ENCODE measurements at places on chromosomes 12 and 14. TPM values are rescaled to one million over a fixed set of nuclear protein-coding genes. Genes with fewer than 3 reads are reported as not detected.

DNA sequence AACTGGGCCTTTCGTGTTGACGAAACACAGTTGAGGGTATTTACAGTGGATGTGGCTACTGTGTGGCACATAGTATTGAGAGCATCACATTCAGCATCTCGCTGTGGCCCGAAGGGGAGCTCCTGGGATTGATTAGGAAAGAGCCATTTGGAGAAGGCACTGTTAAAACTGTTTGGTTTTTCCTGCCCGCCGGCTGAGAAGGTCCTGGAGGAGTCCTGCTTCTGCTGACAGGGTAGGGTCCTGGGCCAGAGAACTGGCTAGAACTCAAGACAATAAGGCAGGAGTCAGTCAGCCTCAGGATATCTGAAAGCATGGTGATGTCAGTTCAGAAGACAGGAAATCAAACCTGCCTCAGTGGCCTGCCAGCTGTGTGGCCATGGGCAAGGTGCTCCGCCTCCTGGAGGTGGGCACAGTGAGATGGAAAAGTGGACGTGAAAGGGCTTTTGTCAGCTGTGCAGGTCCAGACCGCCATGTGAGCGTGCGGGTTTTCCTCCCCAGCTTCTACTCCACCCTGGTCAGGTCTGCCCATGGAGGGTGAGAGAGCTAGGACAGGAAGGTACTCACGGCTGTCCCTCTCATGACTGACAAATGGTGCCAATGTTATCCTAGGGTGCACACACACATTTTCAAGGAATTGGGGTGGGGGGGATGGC lies 92.3 kb downstream of the NTF3 start:
- no peak for DNase-seq

GRCh38 chr12:104478396-104479122 lies 21.8 kb downstream of the CHST11 start:
- DNase-seq, result no peak

RFLNA gene
- 0.49 TPM for total RNA-seq

DNA sequence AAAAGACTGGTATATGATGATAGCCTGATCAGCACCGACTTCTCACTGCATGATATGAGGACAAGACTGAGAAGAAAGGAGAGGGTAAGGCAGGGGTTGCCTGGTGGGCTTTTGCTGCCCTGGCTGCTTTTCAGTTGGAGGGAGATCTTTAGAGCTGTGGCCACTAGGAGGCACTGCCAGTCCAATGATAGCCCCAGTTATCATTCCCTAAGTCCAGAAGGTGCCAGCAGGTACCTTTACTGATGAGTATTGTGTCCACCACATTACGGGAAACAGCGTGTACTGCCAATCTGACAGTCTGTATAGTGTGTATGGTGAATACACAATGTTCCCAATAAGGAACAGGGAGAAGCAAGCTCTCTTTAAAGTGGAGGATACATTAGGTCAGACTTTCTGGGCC lies 55.8 kb upstream of the CCDC175 start:
- peak; percentile 19 for DNase-seq

- no peak for DNase-seq
These were observed 91.8 kb downstream of the ESRRB start for GRCh38 chr14:76467711-76468155.

SOAT2 gene
- total RNA-seq, result 0.75 TPM
